Stimulated activated memory B cell treated with anti-CD40 and anti-IgM and Interleukin-4, amounts not matched to agents 10 μg/mL and 1 μg/mL and 100 μg/mL, for 72 hours (primary cell): ENCODE measurements at places on chromosomes 7 and 10.

DNA sequence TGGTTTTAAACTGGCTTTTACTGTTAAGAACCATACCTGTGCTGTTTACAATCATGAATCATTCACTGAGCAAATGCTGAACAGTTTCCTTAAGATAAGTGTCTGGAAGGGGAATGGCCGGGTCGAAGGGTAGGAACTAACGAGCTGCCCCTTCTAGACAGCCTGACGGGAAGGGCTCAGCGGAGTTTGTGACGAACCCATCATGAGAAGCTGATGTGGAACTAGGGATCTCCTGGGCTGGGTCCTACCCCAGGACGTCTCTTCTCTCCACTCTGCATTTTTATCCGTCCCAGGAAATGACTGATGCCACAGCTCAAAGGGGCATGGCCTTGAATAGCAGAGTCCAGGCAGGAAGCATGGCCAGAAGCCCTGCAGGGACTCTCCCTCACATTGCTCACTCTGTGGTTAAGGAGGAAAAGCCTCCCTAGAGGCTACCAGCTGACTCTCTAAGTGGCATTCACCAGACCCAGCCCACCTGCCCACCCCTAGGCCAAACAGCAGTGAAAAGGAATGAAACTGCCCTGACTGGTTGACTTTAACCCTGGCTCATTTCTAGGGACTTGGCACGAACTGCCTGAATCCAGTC, 112.0 kb downstream of the PFKFB3 start:
- peak; percentile 41 for ATAC-seq

DNA sequence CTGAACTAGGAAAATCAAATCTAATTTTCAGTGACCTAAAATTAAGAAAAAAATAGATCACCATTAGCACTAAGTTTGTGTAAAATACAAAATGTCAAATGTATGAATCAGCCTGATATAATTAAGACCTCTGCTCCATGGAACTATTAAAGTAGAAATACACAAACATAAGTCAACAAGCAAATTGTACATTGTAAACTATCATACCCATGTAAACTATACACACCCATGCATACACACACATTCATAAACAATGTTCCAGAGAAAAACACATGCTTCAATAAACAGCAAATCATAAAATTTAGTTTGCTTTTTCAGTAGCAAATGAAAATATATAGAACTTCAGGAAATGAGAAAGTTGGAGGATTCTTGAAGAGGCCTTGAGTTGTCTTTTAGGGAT, 199.7 kb upstream of the VSTM2A start:
- ATAC-seq = no peak

DNA sequence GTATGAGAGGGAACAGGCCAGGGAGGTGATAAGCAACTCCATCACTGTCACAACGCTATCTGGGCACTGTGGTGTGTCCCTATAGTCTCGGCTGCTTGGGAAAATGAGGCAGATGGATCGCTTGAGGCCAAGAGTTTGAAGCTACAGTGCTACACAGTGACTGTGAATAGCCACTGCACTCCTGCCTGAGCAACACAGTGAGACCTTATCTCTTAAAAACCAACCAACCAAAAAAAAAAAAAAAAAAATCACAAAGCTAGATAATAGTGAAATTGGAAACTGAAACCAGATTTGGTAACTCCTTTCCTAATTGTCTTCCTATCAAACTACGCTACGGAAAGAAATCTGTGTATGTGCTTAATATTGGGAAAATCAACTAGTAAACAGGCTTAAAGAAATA, 14.1 kb downstream of the MICU1 start:
- no peak for ATAC-seq

DNA sequence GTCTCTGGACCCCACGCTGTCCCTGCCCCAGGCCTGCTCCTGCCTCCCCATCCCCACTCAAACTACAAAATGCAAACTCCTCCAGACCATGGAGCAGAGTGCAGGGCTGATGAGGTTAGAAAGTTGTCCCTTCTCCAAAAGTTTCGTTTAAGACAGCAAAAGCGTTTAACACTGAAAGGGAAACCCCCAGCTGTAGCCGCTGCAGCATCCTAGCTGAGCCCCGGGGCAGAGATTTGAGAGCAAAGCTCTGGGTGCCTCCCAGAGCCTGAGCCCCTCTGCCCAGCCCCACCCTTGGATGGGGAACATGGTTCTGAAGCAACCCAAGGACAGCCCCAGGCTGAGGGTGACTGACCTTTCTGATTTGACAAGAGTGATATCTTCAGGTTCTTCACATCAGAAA, 52.8 kb upstream of the ENO4 start:
- ATAC-seq = no peak

DNA sequence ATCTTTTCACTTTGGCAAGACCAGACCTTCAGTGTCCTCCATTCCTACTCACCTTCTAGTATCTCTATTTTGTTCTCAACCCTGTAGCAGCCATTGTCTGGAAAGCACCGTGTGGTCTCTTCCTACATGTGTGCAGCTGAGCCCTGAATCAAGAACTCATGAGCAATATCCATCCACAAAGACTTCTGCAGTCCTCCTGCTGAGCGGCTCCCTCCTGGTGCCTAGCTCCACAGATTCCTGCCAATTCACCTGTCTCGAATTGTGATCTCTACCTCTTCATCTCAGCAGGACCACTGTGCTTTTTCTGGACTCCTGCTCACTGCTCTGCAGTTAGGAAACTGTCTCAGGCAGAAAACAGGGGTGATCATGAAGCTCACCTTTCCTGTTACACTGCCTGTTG, 118.8 kb downstream of the RELN start:
- ATAC-seq = no peak
